Thyroid gland (tissue), 4 donors: ENCODE measurements at places on chromosomes 1 and 21.

DNA sequence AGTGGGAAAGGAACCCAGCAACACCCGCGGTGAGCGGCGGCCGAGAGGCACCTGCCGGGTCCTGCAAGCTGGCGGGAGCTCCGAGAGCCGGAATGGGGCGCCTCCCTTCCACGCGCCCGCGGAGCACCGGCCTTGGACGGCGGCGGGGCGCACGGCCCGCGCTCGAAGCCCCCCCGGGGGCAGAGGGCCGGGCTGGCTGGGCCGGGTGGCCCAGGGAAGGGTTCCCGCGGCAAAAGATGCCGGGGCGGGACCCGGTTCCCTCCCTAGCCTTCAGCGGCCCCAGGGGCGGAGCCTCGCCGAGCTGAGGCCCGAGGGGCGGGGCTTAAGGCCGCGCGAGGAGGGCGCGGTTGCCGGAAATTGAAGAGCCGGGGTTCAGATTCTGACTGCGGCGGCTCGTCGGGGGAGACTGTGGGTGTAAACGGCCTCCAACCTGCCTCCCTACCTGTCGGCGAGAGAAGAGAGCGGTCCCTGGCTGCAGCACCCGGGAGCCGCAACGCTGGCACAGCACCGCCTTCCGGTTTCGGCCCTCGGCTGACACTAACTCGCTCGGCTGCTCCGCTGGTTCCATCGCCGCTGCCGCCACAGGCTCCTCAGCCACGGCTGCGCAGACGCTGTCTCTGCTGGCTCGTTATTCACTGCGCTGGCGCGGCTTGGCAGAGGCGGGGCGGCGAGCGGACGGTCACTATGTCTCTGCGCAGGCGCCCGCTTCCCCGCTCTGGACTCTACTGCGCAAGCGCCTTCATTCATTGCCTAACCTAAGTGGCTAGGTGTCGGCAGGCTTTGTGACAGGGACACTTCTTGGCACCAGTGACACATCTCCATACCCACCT is at the start of gene RABIF:
Gene RABIF (minus strand): TSS at position 619 of the 830 bp plus-strand sequence. CDS start 51 bp downstream, at position 568.
- peak within 1 kb of the TSS; percentile 96 for H3K4me3 ChIP-seq
- peak; percentile 98 for DNase-seq
- peaks cover 16% of the 10 kb centered on the region for H3K36me3 ChIP-seq
- no peaks in the 10 kb centered on the region for H3K27me3 ChIP-seq

DNA sequence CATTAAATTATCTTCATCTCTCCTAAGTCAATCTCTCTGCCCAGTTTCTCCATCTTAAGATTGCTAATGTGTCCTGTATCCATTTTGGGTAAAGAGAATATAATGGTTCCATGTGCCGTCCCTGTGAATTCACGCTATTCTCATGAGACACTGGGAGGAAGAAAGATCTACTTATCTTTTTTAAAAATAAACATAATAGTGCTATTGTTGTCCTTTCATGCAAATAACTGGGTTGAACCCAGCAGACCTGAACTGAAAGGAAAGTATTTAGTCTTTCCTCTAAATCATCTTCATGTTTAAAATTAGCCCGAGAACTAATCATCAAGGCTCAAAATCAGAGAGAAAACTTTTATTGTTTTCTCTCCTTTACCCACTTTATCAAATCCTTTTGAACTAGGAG is 22.4 kb downstream of the SLAMF1 start:
- H3K4me3 ChIP-seq: no peak overlapping the region
- no peak for DNase-seq
- no peaks in the 10 kb centered on the region for H3K4me1 ChIP-seq
- no peak overlapping the region for H3K27ac ChIP-seq

GRCh38 chr1:63635681-63636080 is 42.5 kb downstream of the PGM1 start:
- peaks cover 8% of the 10 kb centered on the region for H3K4me1 ChIP-seq
- no peak overlapping the region for H3K27ac ChIP-seq
- no peaks in the 10 kb centered on the region for H3K27me3 ChIP-seq
- no peak for DNase-seq
- no peak overlapping the region for H3K4me3 ChIP-seq
- H3K36me3 ChIP-seq: peaks cover 12% of the 10 kb centered on the region

- no peak for DNase-seq
- no peak overlapping the region for H3K4me3 ChIP-seq
- H3K36me3 ChIP-seq: no peaks in the 10 kb centered on the region
- H3K27ac ChIP-seq: no peak overlapping the region
Observed at GRCh38 chr1:163535807-163536206, 214.1 kb downstream of the NUF2 start.

GRCh38 chr1:197677313-197677712 is 98.0 kb downstream of the DENND1B start:
- no peaks in the 10 kb centered on the region for H3K4me1 ChIP-seq
- H3K4me3 ChIP-seq: no peak overlapping the region
- H3K27ac ChIP-seq: no peak overlapping the region
- no peaks in the 10 kb centered on the region for H3K36me3 ChIP-seq
- no peak for DNase-seq
- H3K27me3 ChIP-seq: no peaks in the 10 kb centered on the region

DNA sequence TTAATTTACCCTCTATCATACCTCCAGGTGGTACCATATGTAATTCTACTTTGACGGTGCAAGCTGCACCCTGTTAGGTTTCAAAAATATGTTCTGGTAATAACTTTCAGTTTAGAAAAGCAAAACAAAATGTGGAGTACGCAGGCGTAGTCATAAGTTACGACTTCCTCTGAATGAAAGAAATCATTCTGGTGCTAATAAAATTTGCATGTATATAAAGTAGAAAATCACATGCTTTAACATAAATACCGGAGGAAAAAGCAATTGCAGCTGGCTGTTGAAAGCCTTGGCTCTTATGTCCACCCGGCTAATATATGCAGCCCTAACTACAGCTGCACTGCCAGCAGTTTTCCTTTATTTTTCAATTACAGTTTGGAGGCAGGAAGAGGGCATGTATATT is 65.2 kb upstream of the TMPRSS15 start:
- no peaks in the 10 kb centered on the region for H3K4me1 ChIP-seq
- H3K27ac ChIP-seq: no peak overlapping the region
- no peak overlapping the region for H3K4me3 ChIP-seq
- H3K36me3 ChIP-seq: no peaks in the 10 kb centered on the region
- no peaks in the 10 kb centered on the region for H3K27me3 ChIP-seq

GRCh38 chr1:151494741-151495281 is 16.4 kb upstream of the CGN start:
- H3K4me1 ChIP-seq: peaks cover 6% of the 10 kb centered on the region
- DNase-seq: no peak
- H3K36me3 ChIP-seq: no peaks in the 10 kb centered on the region
- H3K27ac ChIP-seq: no peak overlapping the region
- no peaks in the 10 kb centered on the region for H3K27me3 ChIP-seq

GRCh38 chr1:235898126-235898525 is 31.4 kb upstream of the LYST start:
- H3K4me3 ChIP-seq: no peak overlapping the region
- no peaks in the 10 kb centered on the region for H3K27me3 ChIP-seq
- no peaks in the 10 kb centered on the region for H3K36me3 ChIP-seq
- DNase-seq: no peak

- peak overlapping the region; percentile 36 for H3K4me3 ChIP-seq
- H3K4me1 ChIP-seq: peaks cover 28% of the 10 kb centered on the region
- no peaks in the 10 kb centered on the region for H3K27me3 ChIP-seq
- H3K36me3 ChIP-seq: no peaks in the 10 kb centered on the region
- DNase-seq: peak; percentile 30
Observed at GRCh38 chr1:66532798-66533783, 862 bp upstream of the SGIP1 start.

GRCh38 chr1:221347706-221348105 is 394.2 kb downstream of the DUSP10 start:
- no peaks in the 10 kb centered on the region for H3K4me1 ChIP-seq
- DNase-seq: no peak
- no peak overlapping the region for H3K27ac ChIP-seq

DNA sequence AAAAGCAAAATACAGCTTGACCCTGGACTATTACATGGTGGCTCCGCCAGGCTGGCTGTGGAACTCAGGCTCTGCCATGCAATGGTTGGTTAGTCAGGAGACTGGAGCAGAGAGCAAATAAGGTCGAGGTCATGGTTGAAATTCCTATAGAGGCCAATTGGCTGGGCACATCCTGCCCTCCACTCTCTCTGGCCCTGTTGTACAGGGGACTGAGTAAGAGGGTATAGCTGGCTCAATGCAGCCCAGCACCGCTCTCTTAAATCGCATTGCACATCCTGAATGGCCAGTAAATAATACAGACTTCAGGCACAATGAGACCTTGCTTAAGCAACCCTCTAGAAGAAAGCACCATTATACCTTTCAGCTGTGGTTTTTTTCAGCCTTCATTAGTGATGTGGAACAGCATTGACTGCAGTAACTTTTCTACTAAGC is 59.3 kb upstream of the PPP2R5A start:
- H3K27ac ChIP-seq: peak overlapping the region; percentile 85
- peak; percentile 48 for DNase-seq
- H3K36me3 ChIP-seq: no peaks in the 10 kb centered on the region
- H3K27me3 ChIP-seq: no peaks in the 10 kb centered on the region
- H3K4me3 ChIP-seq: no peak overlapping the region

DNA sequence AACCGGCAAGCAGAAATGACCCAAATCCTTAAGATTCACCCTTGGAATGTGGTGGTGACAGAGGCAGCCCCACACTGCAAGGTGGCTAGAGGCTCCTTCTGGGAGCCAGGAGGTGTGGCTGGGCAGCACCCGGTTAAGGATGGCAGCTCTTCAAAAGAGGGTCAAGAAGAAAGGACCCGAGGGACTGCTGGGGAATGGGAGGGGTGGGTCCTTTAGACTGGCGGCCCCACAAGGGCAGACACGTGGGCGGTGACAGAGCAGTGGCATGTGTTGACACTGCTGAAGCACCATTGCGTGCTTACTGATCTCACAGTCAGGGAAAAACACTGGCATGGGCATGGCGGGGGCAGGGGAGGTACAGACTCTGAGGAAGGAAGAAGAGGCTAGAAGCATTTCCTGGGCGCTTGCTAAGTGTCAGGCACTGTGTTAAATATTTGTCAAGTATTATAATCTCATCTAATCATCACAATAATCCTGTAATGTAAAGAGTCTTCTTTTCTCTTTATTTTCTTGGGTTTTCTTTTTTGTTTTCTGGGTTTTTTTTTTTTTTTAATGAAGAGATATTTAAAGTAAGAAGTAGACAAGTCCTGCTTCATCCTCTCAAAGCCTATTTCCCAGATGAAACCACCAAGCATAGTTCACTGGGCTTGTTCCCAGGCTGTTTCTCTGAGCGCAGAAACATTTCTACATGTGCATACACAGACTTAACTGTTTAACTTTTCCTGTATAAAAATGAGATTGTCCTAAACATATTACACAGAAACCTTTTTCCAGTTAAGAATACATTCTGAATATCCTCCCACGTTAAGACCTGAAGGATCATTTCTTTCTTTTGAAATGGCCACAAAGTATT is 165.8 kb upstream of the EDN2 start:
- peaks cover 17% of the 10 kb centered on the region for H3K4me1 ChIP-seq
- peak overlapping the region; percentile 50 for H3K27ac ChIP-seq
- no peaks in the 10 kb centered on the region for H3K27me3 ChIP-seq
- peak; percentile 95 for DNase-seq
- no peaks in the 10 kb centered on the region for H3K36me3 ChIP-seq
- no peak overlapping the region for H3K4me3 ChIP-seq

DNA sequence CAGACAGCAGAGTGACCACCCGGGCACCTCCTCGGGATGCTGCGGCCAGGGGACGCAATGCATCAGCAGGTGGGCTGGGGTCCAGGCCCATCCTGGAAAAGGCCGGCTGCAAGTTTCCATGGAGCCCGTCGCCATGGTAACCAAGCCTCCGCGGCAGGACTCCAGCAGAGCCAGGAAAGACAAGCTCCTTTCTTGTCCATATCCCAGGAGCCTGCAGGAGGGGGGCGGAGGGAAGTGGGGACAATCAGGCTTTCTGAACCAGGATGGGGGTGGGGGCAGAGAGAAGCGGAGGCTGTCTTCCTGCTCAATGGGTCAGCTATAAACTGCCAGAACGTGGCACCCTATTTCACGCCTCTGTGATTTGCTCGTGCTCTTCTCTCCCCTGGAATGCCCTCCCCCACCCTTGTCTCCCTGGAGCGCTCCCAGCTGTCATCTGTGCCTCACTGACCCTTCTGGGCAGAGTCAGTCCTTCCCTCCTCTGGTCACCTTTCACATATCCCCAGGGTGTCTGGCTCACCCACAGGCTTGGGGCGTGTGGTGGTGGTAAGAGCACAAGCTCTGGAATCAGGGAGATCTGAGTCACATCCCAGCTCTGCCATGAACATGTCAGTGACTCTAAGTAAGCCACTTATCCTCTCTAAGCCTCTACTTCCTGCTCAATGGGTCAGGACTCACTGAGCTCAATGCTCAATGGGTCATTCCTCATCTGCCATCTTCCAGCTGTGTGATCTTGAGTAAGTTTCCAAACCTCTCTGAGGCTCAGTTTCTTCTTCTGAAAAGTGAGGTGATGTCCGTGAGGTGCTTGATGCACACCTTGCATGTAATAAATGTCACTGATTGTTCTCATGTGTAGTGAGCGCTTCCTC is 58.9 kb upstream of the LAPTM5 start:
- peaks cover 4% of the 10 kb centered on the region for H3K4me1 ChIP-seq
- H3K4me3 ChIP-seq: no peak overlapping the region
- DNase-seq: peak; percentile 35
- no peaks in the 10 kb centered on the region for H3K27me3 ChIP-seq
- H3K27ac ChIP-seq: no peak overlapping the region

DNA sequence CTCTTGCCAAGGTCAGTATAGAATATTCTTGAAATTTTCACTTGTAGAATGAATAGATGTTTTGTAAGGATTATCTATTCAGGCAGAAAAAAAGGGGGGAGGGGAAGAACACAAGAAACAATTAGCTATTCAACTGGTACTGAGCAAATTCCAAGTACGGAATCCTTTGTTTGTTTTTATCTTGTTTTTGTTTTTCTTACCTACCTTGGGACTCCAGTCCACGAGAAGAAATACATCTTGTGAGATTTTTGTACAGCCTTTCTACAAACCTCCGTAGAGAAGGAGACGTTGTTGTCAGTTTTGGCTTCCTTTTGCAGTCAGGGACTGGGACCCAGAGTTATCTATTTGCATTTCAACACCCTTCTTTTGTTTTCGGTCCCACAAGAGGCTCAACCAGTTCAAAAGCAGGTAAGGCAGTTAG is 36.0 kb downstream of the ZNF281 start:
- H3K36me3 ChIP-seq: no peaks in the 10 kb centered on the region
- H3K27ac ChIP-seq: peak overlapping the region; percentile 13
- no peak for DNase-seq

GRCh38 chr1:56063461-56063860 is 515.9 kb downstream of the PLPP3 start:
- no peaks in the 10 kb centered on the region for H3K36me3 ChIP-seq
- peak; percentile 24 for DNase-seq
- H3K27me3 ChIP-seq: no peaks in the 10 kb centered on the region
- H3K27ac ChIP-seq: no peak overlapping the region
- no peak overlapping the region for H3K4me3 ChIP-seq
